ENCODE measurements at places on chromosomes 5 and 9. TPM values are rescaled to one million over a fixed set of nuclear protein-coding genes. Genes with fewer than 3 reads are reported as not detected.

GRCh38 chr5:119022017-119022745 is 33.8 kb upstream of the DTWD2 start:
- peaks cover 4% of the 10 kb centered on the region for H3K36me3 ChIP-seq
- peaks cover 7% of the 10 kb centered on the region for H3K4me1 ChIP-seq
- no peak for DNase-seq
- no peak overlapping the region for H3K27ac ChIP-seq
- H3K4me3 ChIP-seq, result no peak overlapping the region

- H3K4me1 ChIP-seq, result peaks cover 51% of the 10 kb centered on the region
- DNase-seq, result no peak
- H3K27me3 ChIP-seq, result no peaks in the 10 kb centered on the region
- peaks cover 25% of the 10 kb centered on the region for H3K36me3 ChIP-seq
- no peak overlapping the region for H3K27ac ChIP-seq
Measured at GRCh38 chr5:5179079-5179478, 38.9 kb downstream of the ADAMTS16 start.

The TMOD1 gene
- total RNA-seq, result 10.1 TPM

The ERGIC1 gene
- 150 TPM for total RNA-seq

DNA sequence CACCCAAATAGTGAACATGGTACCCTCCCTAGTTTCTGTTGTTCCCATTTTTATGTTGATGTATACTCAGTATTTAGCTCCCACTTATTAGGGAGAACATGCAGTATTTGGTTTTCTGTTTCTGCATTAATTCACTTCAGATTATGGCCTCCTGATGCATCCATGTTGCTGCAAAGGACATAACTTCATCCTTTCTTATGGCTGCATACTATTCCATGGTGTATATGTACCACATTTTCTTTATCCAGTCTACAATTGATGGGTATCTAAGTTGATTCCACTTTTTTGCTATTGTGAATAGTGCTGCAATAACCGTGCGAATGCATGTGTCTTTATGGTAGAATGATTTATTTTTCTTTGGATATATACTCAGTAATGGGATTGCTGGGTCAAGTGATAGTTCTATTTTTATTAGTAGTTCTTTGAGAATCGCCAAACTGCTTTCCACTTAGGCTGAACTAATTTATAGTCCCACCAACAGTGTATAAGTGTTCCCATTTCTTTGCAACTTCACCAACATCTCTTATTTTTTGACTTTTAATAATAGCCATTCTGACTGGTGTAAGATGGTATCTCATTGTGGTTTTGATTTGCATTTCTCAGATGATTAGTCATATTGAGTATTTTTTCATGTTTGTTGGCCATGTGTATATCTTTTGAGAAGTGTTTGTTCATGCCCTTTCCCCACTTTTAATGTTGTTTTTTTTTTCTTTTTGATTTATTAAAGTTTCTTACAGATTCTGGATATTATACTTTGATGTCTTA is 79.6 kb downstream of the SMIM15 start:
- no peak overlapping the region for H3K27ac ChIP-seq
- DNase-seq, result no peak
- no peak overlapping the region for H3K4me3 ChIP-seq
- no peaks in the 10 kb centered on the region for H3K4me1 ChIP-seq

GRCh38 chr5:36181774-36182173 is 29.9 kb downstream of the SKP2 start:
- H3K36me3 ChIP-seq, result peaks cover 44% of the 10 kb centered on the region
- H3K27ac ChIP-seq, result no peak overlapping the region
- H3K4me3 ChIP-seq, result no peak overlapping the region

The C5 gene
- 47.1 TPM for total RNA-seq

GRCh38 chr5:35133186-35133585 is 85.4 kb upstream of the AGXT2 start:
- no peak overlapping the region for H3K4me3 ChIP-seq
- no peak overlapping the region for H3K27ac ChIP-seq
- no peaks in the 10 kb centered on the region for H3K27me3 ChIP-seq
- H3K4me1 ChIP-seq, result peaks cover 7% of the 10 kb centered on the region
- no peak for DNase-seq

- H3K27ac ChIP-seq, result no peak overlapping the region
- no peak for DNase-seq
- no peaks in the 10 kb centered on the region for H3K4me1 ChIP-seq
- H3K27me3 ChIP-seq, result peaks cover 3% of the 10 kb centered on the region
Measured at GRCh38 chr5:57422341-57422740, 60.3 kb downstream of the ACTBL2 start.

The BTNL8 gene
- not detected for total RNA-seq

DNA sequence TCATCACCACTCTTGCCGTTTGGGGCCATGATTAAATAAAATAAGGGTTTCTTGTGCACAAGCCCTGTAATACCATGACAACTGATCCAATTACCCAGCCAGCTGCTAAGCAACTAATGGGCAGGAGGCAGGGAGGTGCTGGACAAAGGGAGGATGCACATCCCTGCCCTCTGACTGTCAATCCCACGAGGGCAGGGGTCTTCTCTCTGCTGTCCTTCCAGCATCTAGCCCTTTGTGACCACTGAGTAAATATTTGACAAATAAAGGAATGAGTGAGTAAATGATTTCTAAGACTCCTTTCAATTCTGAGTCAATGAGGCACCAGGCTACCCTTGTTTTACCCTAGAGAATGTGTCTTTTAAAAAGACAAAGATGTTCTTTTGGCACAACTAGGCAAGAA is 247.1 kb downstream of the SYK start:
- no peak overlapping the region for H3K27ac ChIP-seq
- H3K4me3 ChIP-seq, result no peak overlapping the region
- H3K4me1 ChIP-seq, result no peaks in the 10 kb centered on the region

DNA sequence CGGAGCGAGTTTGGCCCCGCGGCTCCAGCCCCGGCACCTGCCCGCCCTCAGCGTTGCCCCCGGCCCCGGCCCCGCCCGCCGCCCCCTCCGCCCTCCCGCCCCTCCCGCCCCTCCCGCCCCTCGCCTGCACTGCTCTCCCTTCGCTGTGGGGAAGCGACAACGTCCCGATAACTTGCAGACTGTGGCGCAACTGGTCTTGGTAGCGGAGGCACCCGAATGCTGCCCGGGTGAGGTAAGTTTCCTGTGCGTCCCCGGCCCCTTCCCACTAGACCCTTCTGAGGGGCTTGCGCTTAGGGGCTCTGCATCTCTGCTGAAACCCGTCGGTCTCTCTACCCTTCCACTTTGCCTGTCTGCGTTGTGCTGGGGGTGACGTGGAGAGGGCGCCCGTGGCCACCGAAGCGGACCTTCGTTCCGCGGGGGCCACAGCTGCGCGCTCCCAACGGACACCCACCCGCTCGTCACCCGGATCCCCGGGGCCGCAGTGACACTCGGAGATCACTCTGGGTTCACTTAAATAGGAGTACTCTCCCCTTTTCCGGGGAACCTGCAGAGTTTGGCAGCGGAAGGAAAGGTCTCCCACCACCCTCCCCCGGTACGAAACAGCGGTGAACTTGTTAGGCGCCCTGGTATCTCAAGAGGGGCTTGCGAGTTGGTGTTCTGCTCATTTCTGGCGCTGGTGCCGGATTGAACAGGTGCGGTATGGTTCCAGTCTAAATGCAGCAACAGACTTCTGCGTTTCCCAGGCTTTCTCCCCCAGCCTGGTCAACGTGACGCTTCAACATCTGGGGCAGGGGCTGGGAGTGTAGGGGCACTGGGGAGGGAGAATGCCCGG is 707 bp downstream of the PIP5K1B start:
- DNase-seq, result peak; percentile 17
- H3K4me3 ChIP-seq, result peak overlapping the region; percentile 91
- H3K27ac ChIP-seq, result peak overlapping the region; percentile 71
- peaks cover 43% of the 10 kb centered on the region for H3K27me3 ChIP-seq
- H3K4me1 ChIP-seq, result peaks cover 18% of the 10 kb centered on the region

The S1PR3 gene
- total RNA-seq, result 1.7 TPM

The SPATA31A3 gene
- total RNA-seq, result not detected

DNA sequence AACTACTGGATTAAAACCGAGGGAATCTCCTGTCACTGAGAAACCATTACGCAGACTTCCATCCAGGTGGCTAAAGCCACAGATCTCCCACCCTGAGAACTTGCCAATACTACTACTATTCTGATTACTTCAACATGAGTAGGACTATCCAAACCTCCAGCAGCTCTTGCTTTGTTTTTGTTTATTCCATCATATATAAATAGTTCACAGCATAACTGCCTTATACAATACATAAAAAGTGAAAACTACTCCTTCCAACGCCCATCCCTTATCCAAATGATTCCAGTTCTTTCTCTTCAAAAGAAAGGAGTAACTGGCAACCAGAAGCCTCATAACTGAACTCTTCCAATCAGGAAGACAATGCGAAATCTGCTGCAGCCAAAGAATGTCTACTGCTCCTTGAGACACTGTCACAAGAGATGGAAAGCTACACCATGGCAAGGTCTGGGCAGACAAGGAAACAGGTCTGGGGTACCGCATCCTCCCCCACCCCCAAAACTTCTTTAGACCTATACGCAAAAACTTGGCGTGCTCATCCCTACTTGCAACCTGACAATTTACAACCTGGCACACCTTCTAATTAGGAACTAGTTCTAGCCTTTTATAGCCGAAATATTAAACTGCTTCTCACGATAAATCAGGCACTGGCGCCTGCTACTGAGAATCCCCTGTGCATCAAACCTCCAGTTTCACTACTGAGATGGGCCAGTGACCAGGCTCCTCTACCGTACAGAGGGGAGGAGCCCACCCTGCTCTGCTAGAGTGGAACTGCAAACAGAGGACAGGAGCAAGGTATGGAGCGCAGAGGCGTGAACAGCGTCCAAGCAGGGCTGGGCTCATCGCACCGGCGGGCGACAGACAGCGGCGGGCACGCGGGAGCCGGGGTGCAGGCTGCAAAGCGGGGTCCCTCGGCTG is 986 bp downstream of the PLPP1 start:
- H3K4me3 ChIP-seq, result peak overlapping the region; percentile 85
- H3K27ac ChIP-seq, result peak overlapping the region; percentile 80
- DNase-seq, result no peak

GRCh38 chr5:76404223-76405211 is 1.4 kb downstream of the IQGAP2 start:
- no peaks in the 10 kb centered on the region for H3K36me3 ChIP-seq
- peaks cover 4% of the 10 kb centered on the region for H3K4me1 ChIP-seq
- peak overlapping the region; percentile 95 for H3K4me3 ChIP-seq
- H3K27me3 ChIP-seq, result peaks cover 7% of the 10 kb centered on the region

DNA sequence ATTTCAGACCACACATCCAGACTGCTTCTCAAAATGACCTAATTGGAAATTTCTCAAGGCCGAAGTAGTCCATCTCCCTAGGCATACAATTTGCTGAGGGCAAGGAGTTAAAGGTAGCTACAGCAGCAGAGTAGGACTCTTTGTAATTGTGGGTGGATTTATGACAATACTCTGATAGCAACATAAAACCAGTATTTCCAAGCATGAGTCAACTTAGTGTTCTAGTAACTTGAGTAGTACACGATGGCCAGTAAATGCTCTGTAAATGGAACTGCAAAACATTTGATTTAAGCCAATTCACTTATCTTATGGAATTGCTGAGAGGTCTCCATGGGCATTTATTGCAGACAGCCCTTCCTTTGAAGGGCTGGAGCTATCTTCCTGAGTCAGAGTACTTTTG is 352.2 kb downstream of the PLK2 start:
- no peak for DNase-seq
- H3K4me3 ChIP-seq, result no peak overlapping the region
- H3K4me1 ChIP-seq, result no peaks in the 10 kb centered on the region
- H3K27me3 ChIP-seq, result no peaks in the 10 kb centered on the region

The INPP5E gene
- total RNA-seq, result 25.1 TPM

GRCh38 chr9:91790917-91791316 is 159.1 kb downstream of the ROR2 start:
- H3K27ac ChIP-seq, result no peak overlapping the region
- peaks cover 14% of the 10 kb centered on the region for H3K4me1 ChIP-seq
- no peaks in the 10 kb centered on the region for H3K27me3 ChIP-seq
- DNase-seq, result no peak

DNA sequence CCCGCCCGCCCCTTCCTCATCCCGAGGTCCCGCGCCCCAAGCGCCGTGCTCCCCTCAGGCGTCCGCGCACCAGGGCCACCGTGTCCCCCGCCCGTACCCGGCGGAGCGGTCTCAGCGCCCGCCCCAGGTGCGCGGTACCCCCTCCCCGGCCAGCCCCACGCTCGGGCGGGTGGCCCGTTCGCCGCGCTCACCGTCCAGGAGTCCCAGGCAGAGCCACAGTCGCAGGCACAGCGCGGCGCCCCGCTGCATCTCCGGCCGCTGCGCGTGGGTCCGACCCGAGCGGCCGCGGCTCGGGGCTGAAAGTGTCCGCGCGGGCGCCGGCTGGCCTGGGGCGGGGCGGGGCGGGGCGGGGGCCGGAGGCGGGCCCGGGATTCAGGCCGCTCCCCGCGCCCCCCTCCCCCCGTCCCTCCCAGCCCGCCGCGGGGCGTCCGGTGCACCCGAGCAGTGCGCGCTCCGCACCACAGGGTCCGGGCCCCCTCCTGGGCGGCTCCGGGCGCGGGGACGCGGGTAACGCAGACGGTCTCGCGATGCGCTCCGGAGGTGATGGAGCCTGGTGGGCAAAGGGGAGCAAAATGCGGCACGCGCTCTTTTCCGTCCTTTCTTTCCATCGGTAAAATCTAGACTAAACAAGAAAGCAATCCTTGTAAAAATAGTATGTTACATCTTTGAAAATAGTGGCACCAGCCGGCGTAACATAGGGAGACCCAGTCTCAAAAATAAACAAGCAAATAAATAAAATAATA is at the start of gene FLT4:
Gene FLT4, minus strand, starts transcription at position 304 of the 743 bp plus-strand sequence. Its CDS starts 55 bp downstream, at position 249.
- peak within 1 kb of the TSS; percentile 10 for H3K27ac ChIP-seq
- no peaks in the 10 kb centered on the region for H3K36me3 ChIP-seq
- peaks cover 5% of the 10 kb centered on the region for H3K4me1 ChIP-seq
- peaks cover 80% of the 10 kb centered on the region for H3K27me3 ChIP-seq

DNA sequence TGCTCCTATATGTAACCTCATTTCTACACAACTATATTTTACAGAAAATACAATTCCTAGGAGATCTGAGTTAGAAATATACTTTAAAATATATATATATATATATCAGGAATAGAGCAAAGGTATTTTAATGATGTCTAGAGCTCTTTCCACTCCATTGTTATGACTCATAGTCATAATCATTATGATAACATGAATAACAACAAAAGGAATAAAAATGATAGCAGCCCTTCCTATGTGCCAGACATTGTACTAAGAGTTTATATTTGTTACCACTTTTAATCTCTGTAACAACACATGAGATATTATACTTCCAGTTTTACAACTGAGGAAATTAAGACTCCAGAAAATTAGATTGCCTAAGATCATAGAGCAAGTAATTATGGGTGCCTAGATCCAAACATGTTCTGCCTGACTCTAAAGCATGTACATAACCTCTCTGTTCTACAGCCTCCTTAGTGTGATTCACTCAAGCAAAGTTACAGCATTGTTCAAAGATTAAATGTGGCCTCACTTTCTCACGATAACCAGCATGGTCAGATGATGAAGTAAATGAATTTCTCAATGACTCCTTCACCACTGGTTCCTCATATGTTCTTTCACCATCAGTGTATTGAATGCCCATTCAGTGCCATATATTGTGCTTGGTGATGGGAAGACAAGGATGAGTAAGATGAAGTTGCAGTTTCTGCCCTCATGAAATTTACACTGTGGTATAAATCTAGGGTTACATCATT is 452.1 kb downstream of the EFNA5 start:
- no peaks in the 10 kb centered on the region for H3K27me3 ChIP-seq
- H3K27ac ChIP-seq, result no peak overlapping the region
- no peak for DNase-seq
- H3K4me1 ChIP-seq, result no peaks in the 10 kb centered on the region
- no peaks in the 10 kb centered on the region for H3K36me3 ChIP-seq
